ENCODE measurements at places on chromosomes 11 and 22. TPM values are rescaled to one million over a fixed set of nuclear protein-coding genes. Genes with fewer than 3 reads are reported as not detected.

The TCN2 gene
- 2.3 TPM for total RNA-seq

DNA sequence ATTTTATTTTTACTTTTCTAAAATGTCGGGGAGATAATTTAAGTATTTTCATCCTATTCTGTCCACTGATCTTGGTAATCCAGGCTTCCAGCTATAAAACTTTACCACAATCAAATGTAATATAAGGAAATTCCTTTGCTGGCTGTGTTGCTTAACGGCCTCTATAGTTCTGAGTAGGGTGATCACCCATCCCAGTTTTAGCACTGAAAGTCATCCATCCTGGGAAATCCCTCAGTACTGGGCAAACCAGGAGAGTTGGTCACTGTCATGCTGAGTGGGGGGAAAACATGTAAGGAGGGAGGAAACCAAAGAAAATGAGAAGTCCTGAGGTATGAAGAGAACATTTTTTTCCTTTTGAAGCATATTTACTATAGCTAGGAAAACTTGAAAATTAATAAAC, 12.8 kb upstream of the BACE1-AS start:
- no peak overlapping the region for H3K27ac ChIP-seq
- peaks cover 66% of the 10 kb centered on the region for H3K4me1 ChIP-seq
- DNase-seq: no peak
- peaks cover 3% of the 10 kb centered on the region for H3K27me3 ChIP-seq
- no peak overlapping the region for H3K4me3 ChIP-seq
- H3K36me3 ChIP-seq: peaks cover 40% of the 10 kb centered on the region

The OR56A1 gene
- not detected for total RNA-seq

- no peak overlapping the region for H3K27ac ChIP-seq
- no peak overlapping the region for H3K4me3 ChIP-seq
- H3K27me3 ChIP-seq: no peaks in the 10 kb centered on the region
- peaks cover 18% of the 10 kb centered on the region for H3K4me1 ChIP-seq
- DNase-seq: no peak
These were observed 33.5 kb upstream of the BAIAP2L2 start for GRCh38 chr22:38144025-38144405.

- no peak for DNase-seq
- H3K27me3 ChIP-seq: no peaks in the 10 kb centered on the region
- peaks cover 12% of the 10 kb centered on the region for H3K36me3 ChIP-seq
These were observed 41.2 kb upstream of the TESMIN start for GRCh38 chr11:68792400-68792966.

The SPDYC gene
- not detected for total RNA-seq

- no peak for DNase-seq
- H3K4me1 ChIP-seq: 0 out of 2 replicates have a peak, but pooled peaks cover 6% of the 10 kb centered on the region
- H3K36me3 ChIP-seq: no peaks in the 10 kb centered on the region
- no peak overlapping the region for H3K4me3 ChIP-seq
- H3K27ac ChIP-seq: no peak overlapping the region
These were observed 33.0 kb upstream of the RDX start for GRCh38 chr11:110329445-110329844.

DNA sequence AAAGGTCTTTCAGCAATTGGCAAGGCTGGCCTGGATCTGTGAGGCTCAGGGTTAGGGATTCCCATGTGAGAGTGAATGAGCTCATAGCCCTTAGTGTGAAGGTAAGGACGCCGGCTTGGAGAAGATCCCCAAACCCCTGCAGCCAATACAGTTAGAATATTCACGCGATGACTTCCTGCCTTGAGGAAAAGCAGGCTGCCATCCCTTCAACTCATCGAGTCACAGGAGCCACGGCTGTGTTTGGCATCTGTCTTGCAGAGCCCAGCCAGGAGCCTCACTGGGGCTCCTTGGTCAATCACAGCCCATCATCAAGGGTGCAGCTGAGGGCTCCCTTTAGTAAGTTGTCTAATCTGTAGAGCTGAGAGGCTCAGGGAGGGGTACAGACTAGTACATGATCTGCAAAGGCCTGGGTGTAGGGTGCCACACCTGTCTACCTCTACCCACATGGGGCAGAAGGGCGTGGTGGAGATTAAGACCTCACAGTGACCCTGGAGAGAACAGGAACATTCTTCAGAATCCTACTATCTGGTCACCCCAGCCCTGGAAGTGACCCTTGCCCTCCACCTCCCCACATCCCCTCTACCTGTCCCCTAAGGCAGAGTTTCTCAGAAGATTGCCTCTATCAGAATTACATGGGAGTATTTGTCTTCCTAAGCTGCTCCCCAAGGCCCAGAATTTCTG, 18.5 kb downstream of the IL10RA start:
- no peak for DNase-seq
- H3K4me3 ChIP-seq: no peak overlapping the region
- H3K4me1 ChIP-seq: no peaks in the 10 kb centered on the region
- no peak overlapping the region for H3K27ac ChIP-seq

The YAP1 gene
- total RNA-seq: 112 TPM

The EHF gene
- total RNA-seq: not detected

GRCh38 chr22:49972163-49973017, 11.8 kb downstream of the PIM3 start:
- H3K4me3 ChIP-seq: no peak overlapping the region
- no peaks in the 10 kb centered on the region for H3K36me3 ChIP-seq
- no peak for DNase-seq

DNA sequence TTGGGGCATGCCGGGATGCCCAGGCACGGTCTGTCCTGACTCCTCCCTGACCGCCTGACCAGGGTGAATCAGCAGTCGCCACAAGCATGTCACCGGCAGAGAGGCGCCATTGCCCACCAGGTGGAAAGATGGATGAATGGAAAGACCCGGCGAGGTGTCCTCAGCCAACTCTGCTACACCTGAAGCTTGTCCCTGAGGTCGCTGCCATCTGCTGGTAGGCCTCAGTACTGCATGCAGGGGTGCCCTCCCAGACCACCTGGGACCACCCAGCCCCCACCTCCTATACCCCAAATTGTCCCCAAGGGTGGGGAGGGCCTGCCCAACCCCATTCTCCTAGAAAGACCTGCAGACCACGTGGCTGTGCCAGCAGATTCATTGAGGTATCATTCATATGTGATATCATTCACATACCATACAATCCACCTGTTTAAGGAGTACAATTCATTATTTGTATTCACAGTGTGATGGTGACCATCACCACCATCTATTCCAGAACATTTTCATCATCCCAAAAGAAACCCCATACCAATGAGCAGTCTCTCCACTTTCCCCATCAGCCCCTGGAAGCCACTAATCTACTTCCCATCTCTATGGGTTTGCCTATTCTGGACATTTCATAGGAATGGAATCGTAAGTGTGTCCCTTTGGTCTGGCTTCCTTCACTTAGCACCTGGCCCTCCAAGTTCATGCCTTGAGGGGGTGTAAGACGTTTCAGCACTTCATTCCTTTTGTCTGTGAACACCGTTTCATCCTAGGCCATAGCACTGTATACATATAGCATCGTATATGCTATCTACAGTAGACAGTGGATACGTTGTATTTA, 17.5 kb downstream of the FGF3 start:
- no peak overlapping the region for H3K27ac ChIP-seq
- H3K4me3 ChIP-seq: no peak overlapping the region
- peaks cover 11% of the 10 kb centered on the region for H3K27me3 ChIP-seq
- DNase-seq: no peak
